ENCODE measurements at places on chromosomes 7 and 10.

DNA sequence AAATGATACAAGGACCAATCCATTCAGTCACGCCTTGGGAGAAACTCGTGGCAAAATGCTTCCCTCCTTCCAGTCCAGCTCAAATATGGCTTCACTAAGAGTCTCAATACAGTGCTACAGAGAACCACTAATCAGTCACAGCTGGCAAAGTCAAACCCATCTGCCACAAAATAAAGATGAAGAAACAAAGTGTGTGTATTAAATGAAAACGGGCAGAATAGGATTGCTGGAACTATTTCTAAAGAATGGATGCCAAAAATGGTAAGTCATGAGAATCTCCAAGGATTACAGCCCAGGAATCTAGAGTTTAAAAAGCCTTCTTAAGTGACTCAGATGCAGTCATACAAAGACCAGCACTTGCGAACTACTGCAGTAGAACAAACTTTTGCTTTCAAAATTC is 61.9 kb downstream of the CACUL1 start:
- no peak for DNase-seq

DNA sequence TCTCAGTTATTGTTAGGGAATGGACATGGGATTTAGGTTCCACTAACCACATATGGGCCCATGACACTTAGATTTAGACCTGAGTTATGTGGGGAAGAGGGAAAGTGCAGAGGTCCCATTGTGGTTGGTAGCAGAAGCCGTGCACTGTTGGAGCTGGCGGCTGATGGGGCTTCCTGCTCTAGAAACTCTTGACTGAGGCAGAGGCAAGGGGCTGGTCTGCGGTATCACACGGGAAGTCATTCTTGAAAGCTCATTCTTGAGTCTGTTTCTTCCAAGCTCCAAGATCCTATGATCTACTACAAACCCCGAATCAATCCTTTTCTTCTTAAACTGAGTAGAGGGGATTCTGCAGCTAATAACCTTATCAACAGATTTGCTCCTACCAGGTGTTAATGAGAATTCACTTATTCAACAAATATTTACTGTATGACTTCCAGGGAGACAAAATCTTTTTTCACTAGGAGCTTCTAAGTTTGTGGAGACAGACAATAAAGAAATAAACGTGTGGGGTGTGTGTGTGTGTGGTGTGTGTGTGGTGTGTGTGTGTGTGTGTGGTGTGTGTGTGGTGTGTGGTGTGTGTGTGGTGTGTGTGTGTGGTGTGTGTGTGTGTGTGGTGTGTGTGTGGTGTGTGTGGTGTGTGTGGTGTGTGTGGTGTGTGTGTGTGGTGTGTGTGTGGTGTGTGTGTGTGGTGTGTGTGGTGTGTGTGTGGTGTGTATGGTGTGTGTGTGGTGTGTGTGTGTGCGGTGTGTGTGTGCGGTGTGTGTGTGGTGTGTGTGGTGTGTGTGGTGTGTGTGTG is 57.1 kb downstream of the AOC1 start:
- no peak for DNase-seq

DNA sequence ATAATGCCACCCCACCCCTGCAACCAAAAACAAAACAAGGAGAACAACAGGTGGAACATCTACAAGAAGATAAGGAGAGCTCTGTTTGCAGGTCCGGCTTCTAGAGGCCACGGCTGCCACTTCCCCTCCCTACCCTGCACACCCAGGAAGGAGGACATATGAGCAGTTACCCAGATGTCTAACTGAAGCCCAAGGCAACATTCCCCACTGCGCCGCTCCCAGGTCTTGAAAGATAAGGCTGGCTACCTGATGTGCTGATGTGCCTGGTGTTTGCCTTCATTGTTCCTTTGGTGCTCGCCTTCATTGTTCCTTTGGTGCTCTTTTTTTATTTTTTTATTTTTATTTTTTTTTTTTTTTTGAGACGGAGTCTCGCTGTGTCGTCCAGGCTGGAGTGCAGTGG is 21.0 kb downstream of the HPS6 start:
- no peak for DNase-seq

- DNase-seq: no peak
Observed at GRCh38 chr7:22859641-22860290, 37.1 kb upstream of the TOMM7 start.

DNA sequence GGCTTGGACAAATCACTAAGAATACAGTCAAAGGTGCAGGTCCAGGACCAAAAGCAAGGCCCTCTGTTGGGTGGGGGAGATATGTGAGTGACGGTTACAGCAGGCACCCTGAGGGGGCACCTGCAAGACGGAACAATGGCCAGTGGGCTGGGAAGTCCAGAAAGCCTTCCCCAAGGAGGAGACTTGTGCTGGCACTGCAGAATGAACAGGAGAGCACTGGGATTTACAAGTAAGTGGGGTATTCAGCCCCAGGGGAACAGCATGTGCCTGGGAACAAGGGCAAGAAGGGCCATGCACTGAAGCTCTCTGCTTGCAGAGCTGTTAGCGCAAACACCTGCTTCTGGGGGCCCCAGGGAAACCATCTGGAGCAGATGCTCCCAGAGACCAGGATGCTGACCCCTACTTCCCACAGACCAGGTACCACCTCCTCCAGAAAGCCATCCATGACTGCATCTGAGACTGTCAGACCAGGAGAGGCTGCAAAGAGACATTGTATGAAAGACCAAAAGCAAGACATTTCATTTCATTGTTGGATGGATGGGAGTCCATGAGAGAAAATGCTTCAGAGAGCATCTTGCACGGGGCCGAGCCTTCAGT is 24.6 kb upstream of the ZMIZ1 start:
- no peak for DNase-seq

GRCh38 chr7:74012842-74013249 is 15.1 kb upstream of the ELN start:
- no peak for DNase-seq

DNA sequence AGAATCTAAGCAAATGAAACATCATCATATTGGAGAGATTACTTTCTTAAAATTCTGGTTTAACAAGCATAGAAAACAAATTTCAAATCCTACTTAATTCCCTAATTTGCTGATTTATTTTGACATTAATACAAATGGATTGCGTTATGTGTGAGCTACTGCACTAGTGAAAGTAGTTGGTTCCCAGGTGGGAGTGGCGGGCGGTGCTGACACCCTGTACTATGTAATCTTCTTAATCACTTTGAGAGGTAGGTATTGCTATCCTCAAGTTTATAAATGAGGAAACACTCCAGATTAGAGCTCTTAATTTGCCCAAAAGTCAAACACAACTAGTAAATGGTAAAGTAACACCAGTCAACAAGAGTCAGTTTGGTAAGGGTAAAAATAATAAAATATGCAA is 131.1 kb downstream of the ELAPOR2 start:
- DNase-seq: no peak

DNA sequence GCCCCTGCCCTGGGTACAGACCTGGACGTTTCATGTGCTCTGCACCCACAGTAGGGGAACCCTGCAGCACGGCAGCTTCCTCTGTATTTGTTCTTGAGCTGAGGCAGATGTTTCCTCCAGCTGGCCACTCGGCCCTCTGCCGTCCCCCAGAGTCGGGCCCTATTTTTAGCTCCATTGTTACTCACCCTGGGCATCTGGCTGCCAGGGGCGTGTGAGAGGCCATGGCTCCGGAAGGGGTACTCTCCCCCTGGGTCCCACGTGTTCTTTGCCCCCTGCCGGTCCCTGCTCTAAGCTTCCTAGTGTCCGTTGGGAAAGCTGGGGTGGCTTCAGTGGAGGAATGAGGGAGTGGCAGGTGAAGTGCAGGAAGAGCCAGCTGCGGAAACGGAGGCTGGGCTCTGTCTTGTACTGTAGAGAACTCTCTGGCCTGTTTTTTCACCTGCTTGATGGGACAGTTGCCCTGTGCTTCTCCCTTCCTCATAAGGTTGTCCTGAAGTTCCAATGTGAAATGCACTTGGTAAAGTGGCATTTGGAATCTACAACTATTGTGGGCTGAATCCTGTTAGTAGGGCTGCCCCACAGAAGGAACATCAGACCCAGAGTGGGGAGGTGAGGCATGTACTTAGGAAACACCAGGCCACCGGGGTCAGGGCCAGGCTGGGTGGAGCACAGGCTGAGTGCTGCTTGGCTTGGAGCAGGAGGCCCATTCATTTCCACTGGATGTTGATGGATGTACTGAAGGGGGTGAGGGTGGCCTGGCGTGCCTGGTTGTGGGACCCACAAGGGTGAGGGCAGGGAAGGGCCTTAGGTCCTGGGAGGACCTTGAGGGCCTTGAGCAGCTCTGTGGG is 30.6 kb downstream of the PALD1 start:
- DNase-seq: no peak

DNA sequence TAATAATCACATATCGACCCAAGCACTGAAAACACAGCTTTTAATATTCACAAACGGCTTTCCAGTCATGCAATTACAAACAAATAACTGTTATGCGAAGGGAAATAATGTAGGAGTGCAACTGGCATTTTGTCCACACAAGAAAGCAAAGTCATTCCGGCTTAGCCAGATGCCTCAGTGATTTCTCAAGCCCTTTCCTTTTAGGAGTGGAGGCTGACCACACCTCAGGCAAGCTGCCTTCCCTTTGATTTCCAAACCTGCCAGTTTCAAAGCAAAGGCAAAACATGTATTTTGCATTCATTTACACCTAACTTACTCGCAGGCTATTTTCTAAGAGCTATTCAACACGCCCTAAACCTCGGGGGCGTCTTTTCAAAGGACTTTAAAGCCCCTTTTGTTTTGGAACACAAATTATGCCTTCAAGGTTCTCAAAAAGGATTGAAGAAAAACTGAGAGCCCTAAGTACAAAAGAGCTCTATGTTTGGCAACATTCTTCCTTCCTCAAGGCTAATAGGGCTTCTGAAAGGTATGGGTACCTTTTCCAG is 109.6 kb downstream of the CPXM2 start:
- DNase-seq: no peak

DNA sequence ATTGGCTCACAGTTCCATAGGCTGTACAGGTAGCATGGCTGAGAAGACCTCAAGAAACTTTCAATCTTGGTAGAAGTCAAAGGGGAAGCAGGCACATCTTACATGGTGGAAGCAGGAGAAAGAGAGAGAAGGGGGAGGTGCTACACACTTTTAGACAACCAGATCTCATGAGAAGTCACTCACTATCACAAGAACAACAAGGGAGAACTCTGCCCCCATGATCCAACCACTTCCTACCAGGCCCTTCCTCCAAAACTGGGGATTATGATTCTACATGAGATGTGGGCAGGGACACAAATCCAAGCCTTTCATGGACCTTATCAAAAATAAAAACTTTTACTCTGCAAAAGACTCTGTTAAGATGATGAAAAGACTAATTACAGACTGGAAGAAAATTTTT is 183.2 kb upstream of the TRIM24 start:
- DNase-seq: no peak

GRCh38 chr10:113666682-113667252 is 2.9 kb upstream of the NRAP start:
- no peak for DNase-seq

DNA sequence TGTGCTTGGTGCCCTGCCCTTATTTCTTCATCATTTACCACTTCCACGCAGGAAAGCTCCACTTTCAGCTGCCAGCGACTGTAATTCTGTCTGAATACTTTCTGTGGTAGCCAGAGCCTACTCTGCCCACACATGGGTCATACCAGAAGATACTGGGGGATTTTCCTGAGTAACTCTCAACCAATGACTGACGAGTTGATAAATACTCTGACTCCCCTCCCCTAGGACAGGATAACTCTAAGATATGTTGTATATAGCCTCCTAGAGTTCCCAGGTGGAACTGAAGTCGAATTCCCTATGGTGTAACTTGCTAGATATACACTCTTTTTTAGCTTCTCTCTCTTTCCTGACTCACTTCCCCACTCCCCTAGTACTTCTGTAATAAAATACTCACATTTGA is 29.8 kb downstream of the SEM1 start:
- no peak for DNase-seq

DNA sequence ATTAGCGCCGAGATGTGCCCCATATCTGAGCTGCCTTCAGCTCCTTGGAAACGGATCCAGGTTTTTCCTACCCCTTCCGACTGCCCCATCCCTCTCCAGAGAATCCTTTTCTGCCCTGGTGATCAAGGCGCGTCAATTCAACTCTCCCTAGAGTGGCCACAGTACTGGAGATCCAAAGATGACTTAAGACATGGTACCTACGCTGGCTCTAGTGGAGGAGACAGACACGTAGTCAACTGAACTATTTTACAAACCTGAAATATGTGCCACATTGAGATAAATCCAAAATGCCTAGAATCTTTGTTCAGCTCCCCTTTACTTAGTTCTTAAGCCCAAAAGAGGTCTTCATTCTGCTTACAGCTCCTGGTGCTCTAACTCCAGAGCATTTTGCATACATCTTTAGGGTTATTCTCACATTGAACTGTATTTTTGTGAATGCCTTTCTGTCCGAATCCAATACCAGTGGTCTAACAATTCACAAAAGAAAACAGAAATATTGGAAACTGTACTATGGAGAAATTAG is 444 bp upstream of the TNPO3 start:
- no peak for DNase-seq

DNA sequence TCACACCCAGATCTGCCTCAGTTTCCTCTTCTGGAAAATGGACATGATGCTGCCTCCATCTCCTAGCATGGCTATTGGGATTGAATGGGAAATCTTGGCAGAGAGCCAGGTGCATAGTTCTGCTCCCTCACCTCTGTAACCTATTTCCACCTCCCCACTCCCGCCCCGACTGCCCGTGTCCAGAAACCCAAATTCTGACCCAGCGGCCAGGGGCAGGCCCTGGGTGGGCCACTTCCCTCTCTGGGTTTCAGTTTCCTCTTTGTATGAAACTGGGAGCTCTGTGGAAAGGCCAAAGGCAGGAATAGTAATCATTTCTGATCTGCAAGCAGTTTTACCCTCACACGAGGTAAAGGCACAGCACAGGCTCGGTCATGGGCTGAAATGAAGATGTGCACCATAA is 74.1 kb upstream of the DUSP5 start:
- DNase-seq: no peak

GRCh38 chr7:100720279-100720670 is at the start of gene EPO:
Gene EPO (plus strand): TSS chr7:100720468. CDS start chr7:100720981, 513 bp downstream.
- no peak for DNase-seq

DNA sequence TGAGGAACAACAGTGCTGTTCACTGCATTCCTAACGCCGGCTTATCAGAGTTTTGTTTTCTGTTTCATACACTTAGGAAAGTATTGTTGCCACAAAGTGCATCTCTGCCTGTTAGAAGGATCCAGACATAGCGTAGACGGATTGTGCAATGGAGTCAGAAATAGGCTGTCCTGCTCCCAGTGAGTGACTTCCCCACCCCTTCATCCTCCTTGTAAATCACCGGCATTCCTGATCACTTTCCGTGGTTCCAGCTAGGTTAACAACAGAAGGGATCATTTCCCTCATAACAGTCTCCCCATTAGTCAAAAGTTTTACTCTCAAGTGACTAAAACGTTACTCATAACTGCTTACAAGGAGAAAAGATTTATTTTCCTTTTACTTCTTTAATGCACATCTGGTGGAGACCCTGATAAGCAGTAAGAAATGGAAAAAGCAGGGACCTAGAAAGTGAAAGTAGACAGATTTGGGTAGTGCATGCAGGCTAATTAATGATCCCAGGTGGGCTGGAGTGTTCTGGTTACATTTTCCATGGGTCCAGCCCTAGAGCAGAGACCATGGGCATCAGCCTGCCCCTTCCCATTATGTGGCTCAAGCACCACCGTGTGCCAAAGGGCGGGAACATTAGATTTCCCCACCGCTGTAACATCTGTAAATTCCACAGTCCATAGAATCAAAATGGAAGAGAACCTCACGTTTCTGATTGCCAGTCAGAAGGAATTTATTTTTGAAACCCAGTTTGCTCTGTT is 395.1 kb upstream of the GALNT17 start:
- DNase-seq: peak; percentile 65

- no peak for DNase-seq
Observed at GRCh38 chr7:151378011-151378410, 31.8 kb downstream of the WDR86 start.

Measured in kidney glomerular epithelial cell (primary cell).